ENCODE measurements at places on chromosomes 1 and 21.

- DNase-seq = no peak
Measured at GRCh38 chr1:201178718-201179117, 11.9 kb upstream of the IGFN1 start.

DNA sequence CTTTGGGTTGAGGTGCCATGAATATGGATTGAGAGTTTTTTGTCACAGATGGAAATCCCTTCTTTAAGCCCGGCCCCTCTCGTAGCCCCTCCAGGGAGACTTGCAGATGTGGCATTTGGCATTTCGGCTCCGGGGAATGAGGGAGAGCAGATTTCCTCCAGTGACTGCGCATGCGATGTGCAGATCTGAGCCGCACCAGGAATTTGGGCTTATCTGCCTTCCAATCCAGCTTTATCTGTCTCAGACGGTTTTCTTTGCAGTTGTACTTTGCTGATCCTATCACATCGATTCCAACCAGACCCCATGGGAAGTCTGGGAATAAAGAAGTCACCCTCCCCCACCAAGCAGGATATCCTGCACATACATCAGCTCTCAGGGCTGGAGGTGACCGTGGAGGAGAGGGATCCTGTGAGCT is 11.7 kb downstream of the KIF26B start:
- DNase-seq = peak; percentile 64

DNA sequence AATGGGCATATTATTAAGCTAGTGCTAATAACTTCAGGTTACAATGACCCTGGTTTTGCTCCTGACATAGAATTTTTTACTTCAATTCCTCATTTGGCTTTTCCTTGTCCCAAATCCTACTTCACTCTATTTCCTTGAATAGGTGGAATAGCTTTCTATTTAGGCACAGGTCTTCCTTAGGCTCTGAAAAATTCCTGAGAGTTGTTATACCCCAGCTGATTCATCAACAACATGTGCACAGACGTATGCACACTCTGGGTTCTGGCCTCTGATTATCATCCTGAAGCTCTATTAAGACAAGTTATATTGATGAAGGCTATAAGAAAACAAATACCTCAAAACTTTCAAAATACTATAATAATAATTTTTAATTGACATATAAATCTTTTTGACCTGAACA is 172.4 kb downstream of the NTMT2 start:
- DNase-seq = no peak

- DNase-seq = peak; percentile 70
Measured at GRCh38 chr1:9455487-9456234, 83.6 kb upstream of the SLC25A33 start.

DNA sequence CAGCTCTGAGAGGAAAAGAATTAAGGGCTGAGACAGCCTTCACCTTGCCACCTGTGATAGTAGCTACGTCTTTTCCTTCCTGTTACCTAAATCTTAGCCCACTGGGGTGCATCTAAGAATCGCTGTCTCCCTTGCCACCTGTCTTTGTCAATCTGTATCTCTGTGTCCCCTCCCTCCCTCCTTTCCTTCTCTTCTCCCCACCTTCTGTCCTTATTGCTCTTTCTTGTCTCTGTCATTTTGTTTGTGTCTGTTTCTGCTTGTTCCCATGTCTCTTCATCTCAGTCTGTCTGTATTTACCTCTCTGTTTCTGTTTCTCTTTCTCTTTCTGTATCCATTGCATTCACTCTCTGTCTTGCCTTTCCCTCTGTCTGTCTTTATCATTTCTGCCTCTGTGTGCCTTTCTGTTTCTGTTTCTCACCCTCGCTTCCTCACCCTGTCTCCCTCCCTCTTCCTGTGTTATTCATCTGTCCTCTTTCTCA is 30.2 kb downstream of the SLC22A15 start:
- no peak for DNase-seq

DNA sequence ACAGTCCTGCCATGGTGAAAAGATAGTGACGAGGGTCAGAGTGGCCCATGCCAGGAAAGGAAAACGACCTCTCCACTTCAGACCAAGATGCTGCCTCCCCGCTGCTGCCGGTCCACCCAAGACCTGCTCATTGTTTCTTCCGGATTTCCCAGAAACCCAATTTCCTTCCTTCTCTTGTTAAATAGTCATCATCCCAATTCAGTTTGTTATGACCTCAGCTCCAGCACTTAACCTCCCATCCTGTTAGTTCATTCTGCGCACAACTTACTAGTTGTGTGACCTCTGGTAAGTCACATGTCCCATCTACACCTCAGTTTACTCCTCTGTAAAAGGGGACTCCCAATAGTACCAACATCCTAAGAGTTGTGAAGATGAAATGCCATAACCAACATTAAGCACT is 29.9 kb upstream of the PPP1R15B start:
- no peak for DNase-seq

- DNase-seq = no peak
Measured at GRCh38 chr21:15319727-15320126, 254.9 kb upstream of the NRIP1 start.

DNA sequence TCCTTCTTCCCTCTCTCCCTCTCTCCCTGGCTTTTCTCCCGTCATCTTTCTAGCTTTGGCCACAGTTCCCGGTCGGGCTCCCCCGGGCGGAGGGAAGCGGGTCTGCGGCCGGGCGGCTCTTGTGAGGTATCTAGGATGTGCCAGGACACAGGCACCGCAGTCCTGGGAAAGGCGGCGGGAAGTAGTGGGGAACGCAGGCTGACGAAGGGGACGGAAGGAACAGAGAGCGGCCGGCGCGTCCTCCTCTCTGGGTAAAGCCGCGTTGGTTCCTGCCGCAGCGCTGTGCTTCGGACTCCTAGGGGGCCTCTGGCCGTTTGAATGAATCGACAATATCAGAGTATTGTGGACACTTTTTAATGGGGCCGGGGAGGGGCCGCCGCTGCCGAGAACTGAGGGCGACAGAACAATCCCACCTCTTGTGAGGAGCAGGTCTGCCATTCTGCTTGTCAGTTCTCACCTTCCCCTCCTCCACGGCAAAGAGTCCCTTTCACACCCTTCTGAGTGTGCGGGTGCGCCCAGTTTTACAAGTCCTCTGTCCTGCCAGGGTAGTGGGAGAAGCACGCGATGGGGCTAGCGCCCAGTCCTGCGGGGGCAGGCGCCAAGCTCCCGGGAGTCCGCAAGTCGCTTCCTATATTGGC is 1.2 kb upstream of the LHX9 start:
- DNase-seq = peak; percentile 57
